Gastroesophageal sphincter (tissue), 4 donors: ENCODE measurements at places on chromosomes 2 and 18. TPM values are rescaled to one million over a fixed set of nuclear protein-coding genes. Genes with fewer than 3 reads are reported as not detected.

DNA sequence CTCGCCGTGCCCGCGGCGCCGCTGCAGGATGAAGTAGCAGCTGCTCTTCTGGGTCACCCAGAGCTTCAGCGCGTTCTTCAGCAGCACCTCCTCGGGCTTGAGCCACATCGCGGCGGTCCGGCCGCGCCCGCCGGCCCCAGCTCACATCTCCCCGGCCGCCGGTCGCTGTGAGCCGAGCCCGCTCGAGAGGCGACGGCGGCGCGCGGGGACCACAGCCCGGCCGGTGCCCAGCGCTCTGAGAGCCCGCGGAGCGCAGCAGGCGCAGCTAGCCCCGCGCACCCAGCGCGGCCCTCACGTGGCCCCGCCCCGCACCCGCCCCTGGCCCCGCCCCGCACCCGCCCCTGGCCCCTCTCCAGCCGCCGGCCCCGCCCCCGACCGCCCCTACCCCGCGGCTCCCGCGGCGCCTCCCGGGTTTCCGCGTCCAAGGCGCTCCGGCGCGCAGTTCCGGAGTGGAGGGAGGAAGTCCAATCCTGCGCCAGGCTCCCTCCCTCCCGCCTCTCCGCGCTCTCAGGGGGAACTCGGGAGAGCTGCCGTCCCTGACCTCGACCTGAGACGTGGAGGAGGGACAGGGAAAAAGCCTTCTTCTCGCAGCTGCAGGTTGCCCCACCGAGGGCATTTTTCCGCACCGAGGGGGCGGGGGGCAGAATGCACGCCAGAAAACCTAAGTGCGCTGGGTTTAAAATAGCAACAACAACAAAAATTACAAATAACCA lies at the start of gene TBC1D8:
TBC1D8 (minus strand) TSS at position 237 of the 713 bp plus-strand sequence; CDS start at position 108, 129 bp downstream.
- peak; percentile 90 for ATAC-seq

DNA sequence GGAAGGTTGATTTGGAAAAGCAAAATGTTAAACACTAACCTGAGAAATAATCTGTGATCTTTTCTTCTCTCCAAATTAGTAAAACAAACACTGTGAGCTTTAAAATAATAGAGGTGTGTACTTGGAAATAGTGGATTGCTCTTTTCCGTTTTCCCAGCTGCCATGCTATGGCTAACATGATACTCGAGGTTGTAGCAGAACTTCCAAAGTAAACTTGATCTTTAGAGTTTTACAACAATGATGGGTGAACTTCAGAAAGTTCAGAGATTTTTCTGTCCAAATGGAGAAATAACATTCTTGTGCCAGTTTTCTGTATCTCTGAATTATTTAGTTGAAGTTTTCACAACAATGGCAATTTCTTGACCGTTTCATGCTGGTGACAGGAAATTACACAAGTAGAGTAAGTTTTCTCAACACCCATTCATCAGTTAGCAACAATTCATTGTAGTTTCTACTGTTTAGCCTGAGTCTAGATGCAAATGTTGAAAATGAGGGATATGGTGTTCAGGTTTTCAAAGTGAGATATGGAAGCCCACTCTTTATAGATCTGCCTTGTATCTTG lies 135.3 kb upstream of the CTAGE1 start:
- ATAC-seq, result no peak

DNA sequence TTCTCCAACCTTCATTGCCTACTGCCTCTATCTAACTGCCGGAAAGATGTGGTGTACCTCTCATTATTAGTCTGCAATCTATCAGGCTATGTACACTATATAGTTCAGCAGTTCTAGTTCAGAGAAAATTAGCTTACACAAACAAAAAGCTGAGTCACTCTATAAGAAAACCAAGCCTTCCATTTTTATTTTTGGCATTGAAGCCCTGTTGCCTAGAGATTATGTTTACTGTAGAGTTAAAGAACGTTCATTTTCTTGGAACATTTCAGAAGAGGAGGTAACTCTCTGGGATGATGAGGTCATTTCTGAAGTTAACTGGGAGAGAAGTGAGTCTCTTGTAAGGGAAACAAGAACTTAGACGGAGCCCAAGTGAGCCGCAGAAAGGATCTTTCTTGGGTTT lies 133.5 kb downstream of the FAM124B start:
- ATAC-seq, result peak; percentile 46

UGT1A8 gene
- total RNA-seq, result not detected

DNA sequence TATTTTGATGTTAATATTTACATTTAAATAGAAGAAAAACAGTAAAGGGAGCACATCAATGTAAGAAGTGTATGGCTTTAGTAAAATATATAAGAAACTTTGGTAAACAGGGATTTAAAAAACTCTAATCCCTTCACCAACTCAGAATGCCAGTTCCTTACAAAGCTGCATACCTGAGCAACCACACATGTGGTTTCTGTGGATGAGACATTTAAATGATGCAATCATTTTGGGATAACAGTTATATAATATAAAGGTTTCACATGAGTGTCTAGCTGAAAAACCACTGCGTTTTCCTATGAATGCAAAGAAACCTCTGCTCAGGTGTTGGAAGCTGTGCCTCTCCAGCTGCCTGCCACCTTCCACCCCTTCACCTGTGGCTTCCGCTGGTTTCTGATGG lies 209.1 kb upstream of the REV1 start:
- ATAC-seq, result no peak

GRB14 gene
- 5.3 TPM for total RNA-seq

ZNF638 gene
- total RNA-seq, result 157 TPM

- no peak for ATAC-seq
These were observed 362.5 kb upstream of the TNP1 start for GRCh38 chr2:217222309-217222910.

- peak; percentile 34 for ATAC-seq
These were observed 20.9 kb upstream of the TANK start for GRCh38 chr2:161139098-161139987.

DNA sequence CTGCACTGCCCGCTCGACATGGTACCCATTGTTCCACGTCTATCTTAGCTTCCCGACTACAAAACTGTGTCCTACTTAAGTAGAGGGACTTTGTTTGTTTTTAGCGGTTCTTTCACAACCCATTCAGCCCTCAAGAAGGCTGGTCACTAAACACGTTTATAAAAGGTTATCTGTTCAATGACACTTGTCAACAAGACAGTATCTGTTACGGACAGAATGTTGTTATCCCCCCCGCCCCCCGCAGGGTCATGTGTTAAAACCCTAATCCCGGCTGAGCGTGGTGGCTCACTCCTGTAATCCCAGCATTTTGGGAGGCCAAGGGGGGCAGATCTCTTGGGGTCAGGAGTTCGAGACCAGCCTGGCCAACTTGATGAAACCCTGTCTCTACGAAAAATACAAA lies 40.4 kb upstream of the CREG2 start:
- no peak for ATAC-seq

- peak; percentile 51 for ATAC-seq
These were observed 51.7 kb upstream of the SMIM21 start for GRCh38 chr18:75478996-75479880.

DNA sequence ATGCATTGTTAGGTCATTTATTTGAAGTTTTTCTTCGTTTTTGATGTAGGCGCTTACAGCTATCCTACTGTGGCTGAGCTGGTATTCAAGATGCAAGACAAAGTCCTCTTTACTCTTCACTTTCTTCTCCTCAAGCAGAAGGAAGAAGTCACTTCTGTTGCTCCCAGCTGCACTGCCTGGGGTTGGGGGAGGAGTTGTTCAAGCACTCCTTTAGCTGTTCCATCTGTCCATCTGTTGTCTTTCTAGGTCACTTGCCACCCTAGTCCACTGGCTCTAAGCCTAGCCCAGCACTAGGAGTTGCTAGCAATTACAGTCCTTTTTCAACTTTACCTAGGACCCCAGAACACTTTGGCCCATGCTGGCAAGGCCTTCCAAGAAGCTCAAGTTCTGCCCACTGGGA lies 200.6 kb upstream of the RBMS1 start:
- ATAC-seq, result no peak

DNA sequence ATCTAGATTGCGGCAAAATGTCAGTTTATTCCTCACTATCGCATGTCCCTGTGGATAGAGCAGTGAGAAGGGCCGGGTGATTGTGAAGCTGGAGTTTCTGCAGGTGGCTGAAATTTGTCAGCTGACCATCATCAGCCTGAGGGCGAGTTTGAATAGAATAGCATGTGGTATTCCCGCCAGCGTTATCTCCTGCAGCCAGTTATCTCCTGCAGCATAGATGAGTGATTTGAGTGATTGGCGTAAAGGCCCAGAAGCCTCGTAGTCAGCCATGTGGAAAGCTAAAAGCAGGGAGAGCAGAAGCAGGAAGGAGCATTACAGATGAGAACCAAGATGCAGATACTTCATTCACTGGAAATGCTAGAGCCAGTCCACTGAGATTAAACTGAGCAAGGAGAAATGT lies 65.5 kb downstream of the CABLES1 start:
- ATAC-seq, result no peak

PTCD3 gene
- total RNA-seq, result 70.0 TPM

DNA sequence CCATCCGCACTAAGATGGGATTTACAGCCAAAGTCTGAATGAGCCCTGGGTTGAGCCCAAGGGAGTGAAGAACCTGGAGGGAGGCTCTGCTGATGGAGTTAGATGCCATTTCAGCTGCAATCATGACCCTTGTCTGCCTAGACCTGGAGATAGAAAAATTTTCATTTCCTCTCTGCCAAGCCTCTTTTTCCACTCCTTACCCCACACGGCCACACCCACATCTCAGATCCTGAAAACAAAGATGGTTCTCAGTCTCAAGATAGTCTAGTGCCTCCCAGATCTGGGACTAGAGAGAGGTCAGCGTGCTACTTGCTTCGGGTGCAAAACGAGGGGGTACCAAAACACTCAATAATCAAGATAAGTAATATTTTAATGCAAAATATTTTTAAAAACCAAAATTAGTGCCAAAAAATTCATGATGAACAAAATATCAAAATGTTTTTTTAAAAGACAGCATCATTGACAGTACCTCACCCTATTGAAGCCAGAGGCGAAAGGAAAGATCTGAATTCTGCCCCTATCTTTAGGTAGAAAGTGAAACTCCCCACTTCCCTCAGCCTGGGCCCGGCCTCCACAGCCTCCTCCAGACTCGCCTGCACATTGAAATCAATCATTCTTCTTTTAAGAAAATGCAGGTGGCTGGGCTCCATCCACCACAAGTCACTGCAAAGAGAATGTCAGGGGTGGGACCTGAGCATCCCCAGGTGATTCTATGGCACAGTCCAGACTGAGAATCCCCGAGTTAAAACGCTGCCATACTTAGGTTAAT lies 57.8 kb upstream of the GPR45 start:
- no peak for ATAC-seq

- no peak for ATAC-seq
These were observed 292.7 kb upstream of the SLC39A10 start for GRCh38 chr2:195364015-195364965.

- ATAC-seq, result no peak
These were observed 56.8 kb upstream of the PEX13 start for GRCh38 chr2:60960706-60961105.

VIL1 gene
- total RNA-seq, result not detected

GATA6 gene
- 7.5 TPM for total RNA-seq

DNA sequence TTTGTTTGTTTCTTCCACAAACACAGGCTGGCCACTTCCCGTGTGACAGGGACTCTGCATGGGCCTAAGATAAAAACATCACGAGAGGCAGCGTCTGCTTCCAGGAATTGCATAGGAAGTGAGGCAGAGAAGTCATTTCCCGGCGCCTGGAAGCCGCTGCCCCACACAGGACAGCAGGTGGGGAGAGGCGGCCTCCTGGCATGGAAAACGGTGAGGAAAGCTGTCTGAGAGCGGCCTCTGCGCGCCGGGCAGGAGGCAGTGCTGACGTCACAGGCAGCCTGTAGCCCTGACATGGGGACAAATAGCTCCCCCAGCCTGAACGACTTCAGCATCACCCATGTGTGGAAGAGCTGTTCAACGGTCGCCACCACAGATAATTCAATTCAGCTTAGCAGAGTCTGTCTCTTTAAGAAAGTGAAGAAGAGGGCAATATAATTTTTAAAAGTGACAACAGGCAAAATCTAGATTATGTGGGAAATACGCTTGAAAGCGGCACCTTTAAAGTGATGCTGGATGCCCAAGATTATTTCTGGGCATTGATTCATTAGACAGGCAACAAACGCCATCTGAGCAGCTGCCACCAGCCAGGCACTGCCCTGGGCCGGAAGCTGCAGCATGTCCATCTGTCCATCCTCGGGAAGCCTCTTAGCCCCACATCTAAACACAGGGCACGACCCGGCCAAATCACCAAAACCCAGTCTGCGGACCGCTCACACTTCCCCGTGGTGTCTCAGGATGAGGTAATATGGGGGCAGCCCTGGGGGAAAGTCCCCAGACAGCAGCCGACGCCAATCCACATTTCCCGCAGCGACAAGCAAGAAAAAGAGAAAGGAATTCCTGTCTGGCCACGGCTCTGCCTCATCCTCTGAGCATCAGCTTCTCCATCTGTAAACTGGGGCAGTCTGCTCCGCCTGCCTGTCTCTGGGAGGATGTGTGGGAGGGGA lies 138.9 kb downstream of the PXDN start:
- ATAC-seq, result peak; percentile 45

- ATAC-seq, result peak; percentile 46
These were observed at the start of gene PDE1A for GRCh38 chr2:182426918-182427240. PDE1A (minus strand) TSS chr2:182427036.
